ENCODE measurements at places on chromosomes 5 and 9.

- peak; percentile 26 for DNase-seq
Observed at GRCh38 chr5:172380987-172381643, 73.2 kb downstream of the SH3PXD2B start.

GRCh38 chr5:57362951-57363350 is 119.7 kb downstream of the ACTBL2 start:
- no peak for DNase-seq

DNA sequence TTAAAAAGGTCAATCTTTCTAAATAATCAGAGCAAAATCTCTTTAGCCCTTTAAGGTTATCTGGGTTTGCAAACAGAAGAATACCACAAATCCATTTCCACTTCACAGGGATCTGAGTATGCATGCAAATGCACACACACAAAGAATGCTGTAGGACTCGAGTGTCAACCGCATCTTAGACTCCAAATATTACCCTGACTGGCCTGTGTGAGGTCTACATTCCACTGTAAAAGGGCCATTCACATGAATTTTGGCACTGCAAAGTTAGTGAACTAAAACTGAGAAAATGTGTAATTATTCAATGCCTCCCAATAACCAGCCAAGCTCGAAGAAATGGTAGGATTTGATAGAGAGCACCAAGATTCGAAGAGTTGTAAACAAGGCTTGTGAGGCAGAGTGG is 199.9 kb downstream of the AGTPBP1 start:
- DNase-seq: no peak

- no peak for DNase-seq
Observed at GRCh38 chr5:15441433-15442192, 58.4 kb upstream of the FBXL7 start.

DNA sequence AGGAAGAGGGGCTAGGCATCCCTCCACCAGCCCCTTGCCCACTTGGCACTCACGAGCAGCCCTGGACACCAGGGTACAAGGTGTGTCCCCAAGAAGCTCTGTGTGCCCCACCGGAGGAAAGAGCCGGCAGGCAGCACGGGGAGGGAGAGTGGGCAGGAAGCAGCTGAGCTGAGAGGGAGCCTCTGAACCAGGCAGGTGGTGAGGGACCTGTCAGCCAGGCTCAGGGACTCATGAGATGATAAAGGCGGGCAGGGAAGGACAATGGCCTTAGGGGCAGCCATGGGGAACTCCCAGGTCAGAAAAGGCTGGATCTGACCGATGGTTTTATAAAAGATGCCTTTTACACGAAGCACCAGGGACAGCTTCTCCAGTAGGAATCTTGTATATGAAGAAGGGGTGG is 112.0 kb downstream of the VAV2 start:
- DNase-seq: peak; percentile 57

DNA sequence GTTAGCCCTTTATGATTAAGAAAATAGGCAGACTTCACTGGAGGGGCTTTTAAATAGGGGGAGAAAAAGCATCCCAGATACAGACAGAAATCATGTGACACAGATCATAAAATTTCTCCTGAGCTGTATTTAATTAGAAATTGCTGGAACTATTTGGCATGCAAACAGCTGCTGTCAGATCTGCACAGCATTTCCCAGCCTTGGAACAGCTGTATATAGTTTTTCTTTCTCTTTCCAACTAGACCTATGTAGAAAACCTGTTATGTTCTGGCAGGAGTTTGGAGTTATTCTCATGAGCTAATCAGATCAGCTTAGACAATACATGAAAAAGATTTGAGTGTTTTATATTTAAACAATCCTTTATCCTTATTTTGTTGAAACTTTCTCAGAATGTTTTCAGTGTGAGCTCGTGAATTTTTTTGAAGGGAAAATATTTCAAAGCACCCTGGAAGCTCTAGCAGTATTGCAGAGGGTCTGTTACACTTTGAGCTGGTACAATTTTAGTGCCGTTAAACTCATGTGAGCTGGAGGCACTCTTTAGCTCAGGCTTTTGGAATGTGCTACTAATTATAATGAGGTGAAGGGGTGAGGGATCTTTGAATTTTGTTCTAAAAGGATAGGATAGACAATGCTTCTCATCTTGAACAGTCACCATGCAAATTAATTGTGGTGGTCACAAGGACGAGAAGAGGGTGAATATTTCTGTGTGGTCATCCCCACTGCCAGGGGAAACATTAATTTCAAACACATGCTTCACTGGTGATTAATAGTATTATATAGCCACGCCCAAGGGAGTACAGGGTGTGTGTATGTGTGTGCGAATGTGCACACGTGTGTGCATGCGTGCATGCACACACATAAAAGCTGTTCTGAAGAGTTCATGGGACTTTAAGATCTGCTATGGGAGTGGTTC is 239.4 kb upstream of the FBXL7 start:
- DNase-seq: no peak

DNA sequence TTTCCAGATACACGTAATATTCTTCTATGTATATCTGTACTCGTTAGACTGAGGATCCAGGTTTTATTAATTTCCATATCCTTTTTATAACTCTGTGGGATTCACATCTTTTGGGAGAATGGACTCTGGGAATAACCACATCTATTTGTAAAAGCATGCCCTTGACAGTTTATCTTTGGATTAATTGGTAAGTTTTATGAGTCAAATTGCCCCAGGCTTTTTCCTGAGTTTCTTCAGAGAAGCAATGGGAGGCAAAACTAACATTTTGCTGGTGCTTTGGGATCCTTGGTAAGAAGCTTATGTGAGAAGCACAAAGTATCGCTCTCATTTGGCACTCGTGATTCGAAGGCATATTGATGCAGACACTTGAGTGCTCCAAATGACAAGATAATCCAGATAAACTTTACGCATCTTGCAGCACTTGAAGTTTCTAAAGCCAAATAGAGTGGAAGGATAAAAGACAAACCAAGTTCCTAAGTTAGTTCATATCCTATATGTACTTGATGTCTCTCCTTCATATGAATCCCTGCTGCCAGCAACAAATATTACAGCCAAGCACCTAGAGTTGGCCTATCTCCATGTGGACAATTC is 324.7 kb downstream of the TLE4 start:
- no peak for DNase-seq

GRCh38 chr5:160357861-160358411 is 12.5 kb downstream of the C1QTNF2 start:
- DNase-seq: no peak

GRCh38 chr5:145551714-145552113 is 283.4 kb downstream of the PRELID2 start:
- DNase-seq: no peak

- DNase-seq: no peak
Observed at GRCh38 chr5:116502138-116502537, 72.5 kb downstream of the SEMA6A start.

- DNase-seq: no peak
Observed at GRCh38 chr5:59745415-59745863, 148.1 kb downstream of the PDE4D start.

DNA sequence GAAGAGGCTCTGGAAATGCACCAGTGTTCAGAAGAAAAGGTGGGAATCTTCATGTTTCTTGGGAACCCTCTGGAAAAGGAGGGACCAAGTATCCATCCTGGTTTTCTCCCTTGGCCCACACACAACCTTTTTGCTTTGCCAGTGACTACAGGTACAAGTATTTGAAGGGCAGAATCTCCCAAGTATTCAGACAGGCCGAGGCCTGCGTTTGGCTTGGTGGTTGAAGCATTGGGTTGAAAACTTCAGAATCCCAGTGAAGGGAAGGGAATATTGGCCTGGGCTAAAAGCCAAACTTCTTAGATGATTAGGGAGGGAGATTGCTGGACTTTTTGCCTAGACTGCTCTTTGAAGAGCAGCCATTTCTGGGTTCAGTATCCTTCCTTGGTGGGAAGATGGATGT is 71.9 kb downstream of the UBAP1 start:
- no peak for DNase-seq
